ENCODE measurements at places on chromosomes 7 and 10. TPM values are rescaled to one million over a fixed set of nuclear protein-coding genes. Genes with fewer than 3 reads are reported as not detected.

Gene TNS3
- total RNA-seq, result 0.20 TPM

Gene BEND7
- total RNA-seq, result 8.2 TPM

GRCh38 chr7:66344166-66344565 lies 139.0 kb downstream of the TPST1 start:
- DNase-seq, result no peak

Gene PDK4
- total RNA-seq, result 0.24 TPM

DNA sequence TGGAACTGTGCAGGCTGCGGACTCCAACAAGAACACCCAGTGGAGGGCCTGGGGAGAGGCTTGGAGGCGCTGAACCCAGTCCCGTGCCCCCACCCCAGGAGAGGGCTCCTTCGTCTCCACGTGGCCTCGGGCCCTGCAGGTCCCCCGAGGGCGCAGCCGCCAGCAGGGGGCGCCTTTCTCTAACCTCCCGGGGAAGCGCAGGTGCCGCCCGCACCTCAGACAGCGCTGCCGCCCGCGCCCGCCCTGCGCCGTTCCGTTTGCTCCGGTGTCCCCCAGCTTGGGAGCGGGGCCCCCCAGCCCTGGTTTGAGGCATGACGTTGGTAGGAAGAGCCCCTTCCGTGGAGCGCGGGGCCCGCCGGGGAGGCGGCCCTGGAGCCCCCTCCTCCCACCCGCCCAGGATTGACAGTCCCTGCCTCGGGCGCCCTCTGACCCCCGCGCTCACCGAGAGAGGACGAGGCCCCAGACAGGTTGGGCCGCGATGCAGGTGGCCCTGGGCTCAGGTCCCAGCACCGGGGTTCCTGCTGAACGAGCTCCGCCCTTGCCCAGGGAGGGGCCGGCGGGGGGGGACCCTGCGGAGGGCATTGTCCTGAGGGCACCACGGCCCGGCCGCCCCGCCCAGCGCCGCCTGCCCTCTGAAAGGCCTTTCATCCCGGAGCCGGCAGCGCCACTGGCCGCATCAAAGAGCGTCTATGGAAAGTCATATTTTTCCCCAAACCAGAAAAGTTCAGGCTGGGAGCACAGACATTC lies 42.8 kb downstream of the FOXL3 start:
- peak; percentile 83 for DNase-seq

GRCh38 chr7:144384555-144385245 lies 18.8 kb downstream of the NOBOX start:
- no peak for DNase-seq

Gene SFRP4
- not detected for total RNA-seq

DNA sequence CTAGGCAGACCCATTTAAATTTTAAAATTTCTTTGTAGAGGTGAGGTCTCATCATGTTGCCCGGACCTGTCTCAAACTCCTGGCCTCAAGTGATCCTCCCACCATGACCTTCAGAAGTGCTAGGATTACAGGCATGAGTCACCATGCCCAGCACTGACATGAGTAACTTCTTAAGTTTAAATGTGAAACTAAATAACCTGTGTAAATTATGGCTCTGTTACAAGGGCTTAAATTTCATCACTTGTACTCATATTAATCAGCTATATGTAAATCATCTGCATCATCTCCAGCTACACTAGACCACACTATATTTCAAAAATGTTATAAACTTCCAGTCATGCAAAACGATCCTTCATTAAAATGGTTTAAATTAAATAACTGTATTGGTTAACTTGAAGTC lies 56.1 kb downstream of the ATAD1 start:
- DNase-seq, result no peak

Gene TRIM74
- total RNA-seq, result not detected

Gene VAX1
- not detected for total RNA-seq

DNA sequence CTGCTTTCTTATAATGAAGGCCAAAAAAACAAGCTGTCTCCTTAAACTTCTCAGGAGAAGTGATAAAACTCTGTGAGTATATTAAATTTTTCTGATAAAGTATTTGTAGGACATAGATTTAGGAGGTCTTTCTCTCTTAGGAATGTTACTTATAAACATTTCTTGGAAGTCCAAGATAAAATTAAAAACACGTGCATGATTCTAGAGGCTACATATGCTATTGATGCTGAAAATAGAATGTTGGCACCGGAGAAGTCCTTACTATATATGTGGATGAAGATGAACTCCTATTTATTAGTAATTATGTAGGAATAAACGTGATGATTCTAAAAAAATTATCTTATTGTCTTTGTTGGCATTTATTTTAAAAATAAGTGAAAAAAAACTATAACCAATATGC lies 241.3 kb upstream of the LRRTM3 start:
- DNase-seq, result no peak

DNA sequence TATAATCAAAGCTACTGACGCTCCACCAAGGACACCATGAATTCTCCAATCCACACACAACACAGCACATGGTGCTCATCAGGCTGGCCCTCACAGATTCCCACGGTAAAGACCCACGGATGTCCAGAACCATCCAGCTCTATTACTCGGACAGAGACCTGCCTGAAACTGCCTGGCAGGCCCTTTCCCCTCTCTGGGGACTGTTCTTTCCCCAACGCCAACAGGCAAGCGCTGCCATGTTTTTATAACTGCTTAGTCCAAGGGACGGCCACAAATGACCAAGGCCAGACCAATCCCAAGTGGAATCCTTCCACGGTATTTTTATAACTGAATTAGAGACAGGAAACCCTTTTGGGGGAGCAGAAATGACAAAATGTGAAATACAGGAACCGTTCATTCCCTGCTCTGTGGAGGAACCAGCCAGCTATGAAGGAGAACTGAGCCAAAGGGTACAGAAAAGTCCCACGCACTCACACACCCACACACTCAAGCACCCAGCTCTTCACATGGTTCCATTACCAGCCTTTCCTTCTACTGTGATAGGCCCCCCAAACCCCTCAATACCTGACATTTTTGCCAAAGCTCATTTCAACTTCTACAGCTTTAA lies 4.1 kb downstream of the PIP4K2A start:
- DNase-seq, result no peak

DNA sequence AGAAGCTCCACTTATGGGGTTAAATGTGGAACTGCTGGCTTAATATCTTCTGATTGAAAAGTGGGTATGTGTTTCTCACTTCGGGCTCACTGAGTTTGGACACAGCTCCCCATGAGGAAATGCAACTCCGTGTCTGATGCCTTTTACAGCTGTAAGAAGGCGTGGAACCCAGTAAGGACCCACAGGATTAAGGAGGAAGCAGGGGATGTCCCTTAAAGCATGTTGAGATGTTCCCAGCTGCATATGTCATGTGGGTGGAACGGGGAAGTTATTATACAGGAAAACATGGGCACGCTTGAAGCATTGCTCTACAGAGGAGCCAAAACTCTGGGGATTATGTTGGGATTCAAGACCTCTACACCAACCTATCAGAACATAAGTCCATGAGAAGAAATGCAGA lies 224.4 kb downstream of the NEBL start:
- no peak for DNase-seq

All from K562 (cell line).